ENCODE measurements at places on chromosomes 12 and 14.

DNA sequence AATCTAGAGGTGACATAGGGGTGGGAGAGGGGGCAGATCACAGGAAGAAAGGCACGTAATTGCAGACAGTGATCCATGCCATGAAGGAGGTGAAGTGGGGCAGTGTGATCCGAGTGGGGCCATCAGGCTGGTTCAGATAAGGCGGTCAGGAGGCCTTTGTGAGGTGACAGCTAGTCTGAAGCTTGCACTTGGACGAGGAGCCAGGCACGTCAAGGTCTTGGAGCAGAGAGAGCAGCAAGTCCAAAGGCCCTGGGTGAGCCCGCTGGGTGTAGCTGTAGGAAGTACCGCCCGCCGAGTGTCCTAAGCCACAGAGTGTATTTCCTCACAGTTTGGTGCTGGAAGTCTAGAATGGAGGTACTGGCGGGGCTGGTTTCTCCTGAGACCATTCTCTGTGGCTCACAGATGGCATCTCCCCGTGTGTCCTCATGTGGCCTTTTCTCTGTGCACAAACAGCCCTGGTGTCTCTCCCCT is 23.6 kb downstream of the RHOF start:
- no peak for DNase-seq

- peak; percentile 76 for DNase-seq
Observed at GRCh38 chr12:53217051-53217930, 10.2 kb upstream of the ITGB7 start.

DNA sequence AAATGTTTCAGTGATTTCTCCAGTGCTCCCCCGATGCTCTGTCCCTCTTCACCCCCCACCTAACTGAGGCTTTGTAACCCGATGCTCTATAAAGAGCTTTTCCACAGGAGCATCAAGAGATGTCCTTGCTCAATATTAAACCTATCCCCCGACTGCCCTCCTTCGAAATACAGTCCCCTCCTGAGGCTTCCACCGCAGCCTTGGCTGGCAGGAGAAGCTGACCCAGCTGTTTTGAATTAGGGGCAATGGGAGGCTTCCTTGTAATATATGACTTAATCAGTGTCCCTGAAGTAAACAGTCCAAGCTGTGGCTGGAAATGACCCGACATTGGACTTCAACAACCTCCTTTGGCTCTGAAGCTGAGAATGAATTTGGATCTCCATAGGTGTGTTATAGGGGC is 62.4 kb downstream of the TMEM30B start:
- DNase-seq = no peak

DNA sequence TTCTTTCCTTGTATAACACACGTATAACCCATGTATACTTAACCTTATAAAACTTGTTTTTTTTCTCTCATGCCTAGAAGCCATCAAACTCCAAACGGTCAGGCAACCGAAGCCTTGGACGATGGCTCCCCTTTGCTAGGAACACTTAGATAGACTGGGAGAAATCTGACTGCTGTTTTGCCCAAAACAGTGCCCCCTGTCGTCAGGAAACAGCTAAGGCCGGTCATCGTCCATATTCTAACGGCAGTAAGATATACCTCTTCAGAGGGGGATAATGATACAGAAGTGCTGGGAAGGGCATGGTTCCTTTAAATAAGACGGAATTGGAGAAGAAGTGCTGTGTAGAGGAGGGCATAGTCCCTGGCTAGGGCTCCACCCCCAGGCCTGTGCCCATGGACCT is 130.5 kb downstream of the SLC41A2 start:
- DNase-seq = no peak

GRCh38 chr14:101721951-101722661 is 39.4 kb upstream of the PPP2R5C start:
- peak; percentile 87 for DNase-seq

DNA sequence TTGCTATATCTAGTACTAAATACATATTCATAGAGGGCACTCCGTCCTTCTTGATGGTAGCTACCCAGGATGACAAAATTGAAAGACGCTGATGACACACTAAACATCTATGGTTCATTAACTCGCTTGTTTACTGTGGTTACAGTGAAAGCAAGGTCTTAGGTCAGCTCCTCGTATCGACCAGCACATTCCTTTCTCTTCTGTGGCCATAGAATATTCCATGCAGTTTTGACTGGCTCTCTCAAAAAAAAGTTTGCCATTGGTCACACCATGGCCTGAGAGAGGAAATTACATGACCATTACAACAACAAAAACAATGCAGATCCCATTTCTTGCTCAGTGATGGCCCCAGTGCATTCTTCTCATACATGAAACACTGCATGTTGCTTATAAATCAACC is 411.4 kb upstream of the SOX5 start:
- no peak for DNase-seq

DNA sequence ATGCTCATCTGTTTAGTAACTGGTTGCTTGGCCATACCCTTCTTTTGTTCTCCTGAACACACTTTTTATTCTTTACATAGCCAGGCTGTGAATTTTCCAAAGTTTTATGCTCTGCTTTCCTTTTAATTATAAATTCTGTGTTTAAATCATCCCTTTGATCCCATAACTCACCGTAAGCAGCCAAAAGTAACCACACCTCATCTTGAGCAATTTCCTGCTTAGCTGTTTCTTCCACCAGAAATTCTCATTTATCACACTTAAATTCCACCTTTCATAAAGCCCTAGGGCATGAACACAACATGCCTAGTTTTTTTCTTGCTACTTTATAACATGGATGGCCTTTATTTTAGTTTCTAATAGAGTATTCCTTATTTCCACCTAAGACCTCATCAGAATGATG is 510.7 kb downstream of the C12orf50 start:
- no peak for DNase-seq

- DNase-seq = peak; percentile 87
Observed at GRCh38 chr12:21456291-21456780, 18.9 kb downstream of the PYROXD1 start.

GRCh38 chr12:49824895-49825294 is 3.3 kb downstream of the NCKAP5L start:
- no peak for DNase-seq

DNA sequence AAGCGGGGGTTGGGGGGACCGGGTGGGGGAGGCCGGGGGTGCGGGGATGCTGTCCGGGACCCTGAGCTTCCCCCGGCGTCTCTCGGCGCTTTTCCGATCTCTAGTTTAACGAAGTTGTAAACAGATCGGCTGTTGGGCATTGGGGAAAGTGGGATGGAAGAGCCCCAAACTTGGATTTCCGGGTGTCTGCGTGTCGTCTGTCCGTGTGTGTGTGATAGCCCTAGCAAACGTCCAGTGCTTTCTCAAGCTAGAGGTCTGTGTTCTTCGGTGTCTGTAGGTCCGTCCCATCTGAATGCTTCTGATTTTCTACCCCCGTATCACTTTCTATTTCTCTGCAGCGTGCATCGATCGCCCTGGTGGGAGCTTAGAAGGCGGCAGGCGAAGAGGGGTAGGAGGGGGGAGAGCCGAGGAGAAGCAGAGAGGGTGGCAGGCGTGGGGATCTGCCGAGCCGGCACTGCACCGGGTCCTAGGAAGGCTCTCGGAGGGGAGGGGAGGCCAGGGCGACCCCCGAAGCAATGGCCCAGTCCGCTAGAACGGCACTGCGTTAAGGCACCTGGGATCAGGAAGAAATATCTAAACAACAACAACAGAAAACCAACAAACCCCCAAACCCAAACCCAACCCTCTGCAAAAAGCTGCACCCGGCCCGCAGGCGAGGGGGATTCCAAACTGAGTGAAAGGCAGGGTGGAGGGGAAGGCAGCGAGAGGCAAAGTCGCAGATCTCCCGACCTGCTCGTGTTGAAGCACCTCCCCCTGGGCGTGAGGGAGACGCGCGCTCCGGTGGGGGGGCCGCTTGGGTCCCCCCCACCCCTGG is 1.0 kb downstream of the KCNA1 start:
- DNase-seq = no peak

- no peak for DNase-seq
Observed at GRCh38 chr14:78152201-78153063, 17.7 kb upstream of the NRXN3 start.

DNA sequence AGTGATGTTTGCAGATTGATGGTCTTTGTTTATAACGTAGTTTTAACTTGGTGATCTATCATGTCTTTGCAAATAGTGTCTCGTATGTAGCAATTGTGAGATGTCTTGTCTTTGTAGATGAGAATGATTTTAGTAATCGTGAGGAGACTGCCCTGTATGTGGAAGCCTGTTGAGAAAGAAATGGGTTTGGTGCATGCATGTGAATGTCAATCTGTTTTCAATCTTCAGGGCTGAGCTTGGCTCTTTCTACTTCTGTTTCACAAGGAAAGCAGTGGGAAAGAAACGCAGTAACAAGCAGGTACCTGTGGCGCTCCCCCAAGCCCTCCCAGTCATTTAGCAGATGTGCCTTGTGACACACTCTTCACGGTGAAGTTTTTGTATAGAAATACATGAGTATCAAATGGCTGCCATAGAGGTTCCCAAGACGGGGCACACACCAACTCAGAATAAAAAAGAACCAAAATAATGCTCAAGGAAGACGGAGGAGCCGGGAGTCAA is 342.8 kb upstream of the DDHD1 start:
- DNase-seq = no peak

GRCh38 chr14:95841668-95842067 is 35.0 kb upstream of the TUNAR start:
- DNase-seq = no peak

DNA sequence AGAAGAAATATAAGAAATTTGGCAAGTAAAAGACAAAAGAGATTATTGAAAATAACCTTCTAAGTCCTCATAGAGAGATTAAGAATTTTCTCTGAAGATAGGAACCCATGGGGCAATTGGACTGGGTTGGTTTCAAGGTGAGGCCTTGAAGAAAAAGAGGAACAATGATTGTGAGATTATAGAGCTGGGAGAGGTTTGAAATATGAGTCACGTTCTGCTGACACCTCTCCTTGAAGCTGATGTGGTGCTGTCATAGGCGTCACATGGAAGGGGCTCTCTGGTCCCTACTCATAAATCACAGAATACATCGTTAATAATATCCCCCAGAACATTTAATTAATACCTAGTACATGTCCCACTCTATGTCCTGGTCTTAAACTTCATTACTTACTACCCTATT is 227.6 kb upstream of the PDE3A start:
- no peak for DNase-seq

DNA sequence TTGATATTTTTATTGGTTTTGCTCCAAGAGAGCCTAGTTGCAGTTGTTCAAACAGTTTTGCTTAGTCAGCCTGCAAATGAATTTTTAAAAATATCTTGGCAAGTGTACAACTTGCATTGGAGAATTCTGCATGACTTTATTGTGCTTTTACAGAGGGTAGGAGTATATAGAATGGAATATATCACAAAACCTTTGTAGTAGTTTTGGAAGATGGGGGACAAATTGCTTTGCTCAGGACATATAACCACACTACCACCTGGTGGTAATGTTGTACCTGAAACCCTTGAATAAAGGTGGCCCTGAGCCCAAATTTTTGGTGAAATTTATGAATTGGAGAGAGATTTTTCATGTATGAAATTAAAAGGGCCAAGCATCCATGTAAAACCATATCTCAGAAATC is 645.2 kb downstream of the MED13L start:
- DNase-seq = no peak

DNA sequence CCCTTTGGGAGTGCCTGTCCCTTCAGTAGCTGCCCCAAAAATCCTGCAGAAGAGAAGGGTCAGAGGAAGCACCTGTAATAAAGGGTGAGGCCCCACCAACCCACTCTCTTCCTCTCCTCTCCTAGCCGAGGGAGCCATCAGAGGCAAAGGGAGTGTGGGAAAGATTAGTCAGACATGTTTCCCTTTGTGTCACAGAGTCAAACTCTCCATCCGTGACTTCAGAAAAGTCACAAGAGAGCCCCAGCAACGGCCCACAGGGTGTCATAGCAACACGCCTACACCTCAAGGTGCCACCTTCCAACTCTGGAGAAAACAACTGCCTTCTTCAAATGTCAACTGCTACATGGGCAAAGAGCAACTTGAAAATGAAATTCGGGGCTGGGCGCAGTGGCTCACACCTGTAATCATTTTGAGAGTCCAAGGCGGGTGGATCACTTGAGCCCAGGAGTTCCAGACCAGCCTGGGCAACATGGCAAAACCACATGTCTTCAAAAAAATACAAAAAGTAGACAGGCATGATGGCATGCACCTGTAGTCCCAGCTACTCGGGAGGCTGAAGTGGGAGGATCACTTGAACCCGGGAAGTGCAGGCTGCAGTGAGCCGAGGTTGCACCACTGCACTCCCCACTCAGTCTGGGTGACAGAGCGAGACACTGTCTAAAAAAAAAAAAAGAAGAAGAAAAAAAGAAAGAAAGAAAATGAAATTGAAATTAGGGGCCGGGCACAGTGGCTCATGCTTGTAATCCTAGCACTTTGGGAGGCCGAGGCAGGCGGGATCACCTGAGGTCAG is 17.7 kb upstream of the CD27 start:
- DNase-seq = peak; percentile 96

- DNase-seq = no peak
Observed at GRCh38 chr12:104704224-104704779, 247.6 kb downstream of the CHST11 start.

- no peak for DNase-seq
Observed at GRCh38 chr12:66508025-66508424, 170.9 kb downstream of the GRIP1 start.

- no peak for DNase-seq
Observed at GRCh38 chr14:29851397-29851796, 76.2 kb downstream of the PRKD1 start.

- no peak for DNase-seq
Observed at GRCh38 chr14:58138714-58139482, 13.1 kb downstream of the ARMH4 start.

DNA sequence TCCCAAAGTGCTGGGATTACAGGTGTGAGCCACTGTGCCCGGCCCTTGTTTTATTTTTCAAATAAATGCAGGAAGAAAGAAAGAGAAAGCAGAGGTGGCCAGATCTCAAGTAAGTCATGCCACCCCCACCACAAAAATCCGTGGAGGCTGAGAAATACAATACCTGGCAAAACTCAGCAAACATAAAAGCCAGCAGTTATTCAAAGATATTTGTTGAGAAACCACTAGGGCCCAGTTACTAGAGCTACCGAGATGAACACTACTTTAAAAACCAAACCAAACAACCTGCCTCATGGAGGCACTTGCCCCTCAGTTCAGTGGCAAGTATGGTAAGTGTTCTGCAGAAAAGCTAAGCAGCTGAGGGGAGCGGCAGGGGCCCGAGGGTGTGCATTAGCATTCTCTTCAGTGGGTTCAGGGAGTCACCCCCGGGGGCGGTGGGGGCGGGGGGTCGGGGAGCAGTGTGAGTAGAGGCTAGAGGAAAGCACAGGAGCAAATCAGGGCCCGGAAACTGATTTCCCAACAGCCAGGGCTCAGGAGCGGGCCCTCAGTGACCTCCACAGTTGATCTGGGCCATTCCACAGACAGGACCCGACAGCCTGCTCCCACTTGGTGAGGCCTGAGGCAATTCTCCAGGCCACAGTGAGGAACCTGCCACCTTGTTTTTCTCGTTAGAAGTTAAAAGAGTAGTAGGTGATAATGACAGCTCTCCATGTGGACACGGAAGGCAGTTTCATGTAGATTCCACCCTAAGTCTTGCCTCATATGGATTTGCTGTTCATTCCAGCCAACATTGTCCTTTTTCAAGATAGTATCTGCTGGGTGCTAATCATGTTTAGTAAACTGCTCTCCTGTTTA is 8.6 kb downstream of the EVL start:
- no peak for DNase-seq

Data from activated CD4-positive, alpha-beta T cell treated with anti-CD3 and anti-CD28 coated beads, Interleukin-2, amount 50 U/mL, for 16 hours (primary cell).